Heart right ventricle (tissue), 16 donors: ENCODE measurements at places on chromosomes 3 and 15. TPM values are rescaled to one million over a fixed set of nuclear protein-coding genes. Genes with fewer than 3 reads are reported as not detected.

GRCh38 chr3:49689046-49689907 lies at the start of the genes MST1 and RNF123:
MST1 (minus strand) TSS chr3:49689474; CDS start chr3:49688691, 783 bp downstream.
RNF123 (plus strand) TSS chr3:49689557; CDS start chr3:49691166, 1,609 bp downstream.
- DNase-seq = peak; percentile 93

DNA sequence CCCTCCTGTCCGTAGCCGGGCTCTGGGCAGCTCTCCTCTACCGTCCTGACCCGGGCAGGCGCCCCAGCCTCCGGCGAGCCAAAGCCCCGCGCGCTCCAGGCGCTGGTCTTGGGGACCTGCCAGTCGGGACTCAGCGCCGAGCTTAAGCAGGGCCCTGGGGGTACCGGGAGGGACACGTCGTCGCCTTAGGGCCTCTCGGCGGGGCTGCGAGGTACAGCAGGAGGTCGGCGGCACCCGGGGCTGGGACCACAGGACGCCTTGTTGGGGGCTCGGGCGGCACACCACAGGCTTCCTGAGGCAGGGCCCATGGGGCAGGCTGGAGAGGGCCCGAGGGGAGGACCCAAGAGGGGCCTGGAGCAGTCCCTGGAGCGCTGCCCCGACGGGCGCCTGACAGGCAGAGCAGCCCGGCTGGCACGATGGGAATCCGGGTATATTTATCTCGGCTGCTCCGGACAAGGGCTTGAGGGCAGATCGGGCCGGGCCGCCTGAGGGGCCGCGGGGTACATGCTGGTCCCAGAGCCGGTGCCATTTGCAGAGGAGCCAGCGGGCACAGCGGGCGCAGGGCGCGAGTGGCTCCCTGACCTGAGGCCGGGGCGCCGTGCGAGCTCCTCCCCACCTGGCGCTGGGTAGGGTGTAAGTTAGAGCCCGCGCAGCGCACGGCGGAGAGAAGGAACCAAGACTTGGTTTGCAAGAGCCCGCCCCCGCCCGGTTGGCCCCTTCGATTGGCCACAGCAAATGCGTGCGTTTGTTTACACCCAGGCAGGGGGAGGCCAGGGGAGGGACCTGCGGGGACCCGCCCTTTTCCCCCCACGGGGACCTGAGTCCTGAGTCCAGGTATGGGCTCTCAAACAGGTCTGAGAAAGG lies 574 bp downstream of the SLC38A3 start:
- no peak for DNase-seq

GRCh38 chr3:80553211-80553610 lies 785.4 kb upstream of the ROBO1 start:
- no peak for DNase-seq

DNA sequence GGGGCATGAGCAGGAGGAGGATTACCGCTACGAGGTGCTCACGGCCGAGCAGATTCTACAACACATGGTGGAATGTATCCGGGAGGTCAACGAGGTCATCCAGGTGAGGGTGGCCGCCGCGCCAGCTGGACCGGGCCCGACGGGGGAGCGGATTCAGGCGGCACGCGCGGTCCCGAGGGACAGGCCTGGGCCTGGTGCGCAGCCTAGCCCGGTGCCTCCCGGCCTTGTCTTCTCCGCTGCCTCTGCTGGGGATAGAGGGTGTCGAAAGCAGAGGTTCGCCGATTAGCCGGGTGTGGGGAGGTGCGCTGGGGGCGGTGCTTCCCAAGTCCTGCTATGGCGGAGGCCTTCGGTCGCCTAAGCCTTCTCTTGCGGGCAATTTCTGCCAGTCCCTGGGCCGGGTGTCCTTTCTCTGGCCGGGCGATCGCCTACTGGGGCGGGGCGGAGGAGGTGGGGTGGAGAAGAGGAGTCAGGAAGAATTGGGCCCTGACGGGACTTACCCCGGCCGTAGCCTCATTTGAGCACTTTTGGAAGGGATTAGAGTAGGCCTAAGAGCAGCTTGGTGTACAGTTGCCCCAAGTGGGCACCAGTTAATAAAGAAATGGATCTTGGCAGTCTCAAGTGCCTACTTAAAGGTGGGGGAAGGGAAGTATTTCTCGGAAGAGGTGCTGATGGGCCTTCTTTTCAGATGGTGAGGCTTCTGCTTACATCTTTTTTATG lies 940 bp downstream of the ARIH1 start:
- peak; percentile 75 for DNase-seq

DNA sequence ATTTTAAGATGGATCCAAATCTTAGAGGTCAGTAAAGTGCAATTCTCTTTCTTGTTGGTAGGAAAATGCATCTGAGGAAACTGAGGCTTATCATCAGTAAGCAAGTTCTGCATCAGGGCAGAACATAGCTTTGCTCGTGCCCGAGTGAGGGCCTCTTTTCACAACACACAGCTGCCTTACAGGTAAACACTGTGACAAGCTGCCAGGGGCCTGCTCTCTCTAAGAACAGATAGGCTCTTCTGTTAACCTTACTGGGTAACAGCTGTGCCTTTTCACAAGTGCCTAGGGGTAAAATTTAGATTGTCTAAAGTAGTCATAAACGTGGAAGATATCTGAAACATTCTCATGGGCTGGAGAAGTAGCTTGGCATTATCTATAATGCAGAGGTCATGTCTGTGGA lies 118.1 kb downstream of the C3orf38 start:
- no peak for DNase-seq

GRCh38 chr3:162211470-162211869 lies 714.9 kb downstream of the OTOL1 start:
- DNase-seq = no peak

DNA sequence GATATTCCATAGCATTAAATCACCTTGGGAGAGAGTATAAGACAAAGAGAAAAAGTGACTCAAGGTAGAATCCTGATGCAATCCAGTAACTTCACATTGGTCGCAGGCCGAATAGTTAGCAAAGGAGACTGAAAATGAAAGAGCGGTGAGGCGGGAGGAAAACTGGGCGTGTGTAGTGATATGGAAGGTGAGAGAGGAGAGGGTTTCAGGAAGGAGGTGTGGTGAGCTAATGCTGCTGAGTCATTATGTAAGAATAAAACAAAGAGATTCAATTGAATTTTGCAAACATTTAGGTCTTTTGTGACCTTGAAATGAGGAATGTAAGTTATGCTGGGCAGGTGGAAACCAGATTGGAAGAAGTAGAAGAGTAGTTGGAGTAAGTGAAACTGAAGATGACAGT lies 235.3 kb downstream of the C3orf38 start:
- no peak for DNase-seq

DNA sequence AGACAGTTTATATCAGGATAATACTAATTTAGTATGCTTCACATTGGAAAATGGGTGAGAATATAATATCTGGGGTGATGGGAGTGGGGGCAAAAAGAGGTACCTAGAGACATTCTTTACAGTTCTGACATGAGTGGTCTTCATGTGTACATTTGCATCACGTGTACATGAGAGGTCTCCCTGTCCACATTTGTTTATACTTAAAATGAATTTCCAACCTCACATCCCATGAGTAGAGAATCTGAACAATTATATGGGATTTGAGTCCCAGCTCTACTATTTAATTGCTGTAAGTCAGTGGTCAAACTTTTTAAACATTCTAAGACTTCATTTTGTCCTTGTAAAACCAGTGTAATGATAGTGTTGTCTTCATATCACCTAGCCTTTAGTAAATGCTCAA lies 408.4 kb downstream of the NAALADL2 start:
- no peak for DNase-seq

DNA sequence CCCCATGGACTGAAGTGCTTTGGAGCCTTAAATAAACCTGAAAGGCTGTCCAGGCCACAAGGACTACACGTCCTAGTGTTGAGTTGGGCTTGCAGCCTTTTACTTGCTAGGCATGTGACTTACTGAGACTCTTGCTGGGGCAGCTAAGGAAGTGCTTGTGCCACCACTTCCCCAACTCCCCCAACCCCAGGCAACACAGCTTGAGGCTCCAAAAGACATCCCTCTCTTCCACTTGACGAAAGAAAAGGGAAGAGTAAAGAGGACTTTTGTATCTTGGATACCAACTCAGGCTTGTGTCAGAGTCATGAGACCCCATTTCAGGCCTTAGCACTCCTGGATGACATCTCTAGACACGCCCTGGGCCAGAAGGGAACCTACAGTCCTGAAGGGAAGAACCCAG lies 109.8 kb downstream of the XRN1 start:
- no peak for DNase-seq

GRCh38 chr3:106299300-106300098 lies 430.7 kb upstream of the CBLB start:
- DNase-seq = no peak

DNA sequence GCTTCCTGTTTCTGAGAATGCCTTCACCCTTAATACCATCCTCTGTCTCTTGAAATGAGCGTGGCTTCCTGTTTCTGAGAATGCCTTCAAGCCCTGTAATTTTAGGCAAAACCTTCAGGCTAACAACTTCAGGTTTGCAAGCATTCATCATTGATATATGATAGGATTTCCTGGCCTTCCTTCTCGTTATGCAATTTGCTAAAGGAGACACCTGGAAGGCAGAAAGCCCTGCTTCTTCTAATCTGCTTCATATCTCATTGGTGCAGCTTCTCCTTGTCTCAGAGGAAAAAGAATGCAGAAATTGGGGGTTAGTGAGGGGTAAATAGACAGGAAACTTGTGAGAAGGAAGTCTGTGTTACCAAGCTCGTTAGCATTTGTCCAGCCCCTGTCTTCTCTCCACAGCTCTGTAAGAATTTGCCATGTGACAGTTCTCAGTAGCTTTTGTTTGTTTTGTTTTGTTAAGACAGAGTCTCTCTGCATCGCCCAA lies 7.3 kb downstream of the ARL6IP5 start:
- DNase-seq = no peak

Gene TMEM207
- not detected for total RNA-seq

Gene HIGD2B
- total RNA-seq = not detected

Gene CFAP161
- 1.2 TPM for total RNA-seq

Gene GAP43
- 0.83 TPM for total RNA-seq
